C1 segment of cervical spinal cord (tissue), 14 donors: ENCODE measurements at places on chromosomes 1 and 21.

- no peak for DNase-seq
Measured at GRCh38 chr21:43669828-43670605, 10.7 kb downstream of the RRP1B start.

DNA sequence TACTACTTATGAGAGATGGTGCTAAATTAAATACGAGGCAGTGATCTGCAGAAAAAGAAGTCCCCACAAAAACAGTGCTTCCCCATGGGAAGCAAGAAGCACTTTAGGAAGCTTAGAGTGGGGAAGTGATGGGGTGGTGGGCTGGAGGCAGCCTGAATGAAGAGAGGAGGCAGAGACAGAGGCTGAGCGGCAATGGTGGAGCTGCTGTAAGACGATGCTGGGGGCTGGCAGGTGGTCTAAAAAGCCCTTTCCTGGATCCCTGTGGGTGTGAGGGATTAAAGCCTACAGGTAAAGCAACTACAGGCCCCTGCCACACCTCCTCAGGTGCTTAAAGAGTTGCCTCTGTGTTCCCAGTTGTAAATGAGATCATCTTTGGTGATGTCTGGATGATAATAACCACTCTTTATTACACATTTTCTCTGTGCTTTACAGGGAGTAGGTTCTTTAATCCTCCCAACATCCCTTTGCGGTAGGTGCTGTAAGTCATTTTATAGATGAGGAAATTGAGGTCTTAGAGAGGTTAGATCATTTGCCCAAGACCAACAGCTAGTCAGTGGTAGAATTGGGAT is 39.2 kb downstream of the CNN3 start:
- no peak for DNase-seq

- DNase-seq: no peak
Measured at GRCh38 chr1:24454673-24455072, 39.1 kb downstream of the NIPAL3 start.

DNA sequence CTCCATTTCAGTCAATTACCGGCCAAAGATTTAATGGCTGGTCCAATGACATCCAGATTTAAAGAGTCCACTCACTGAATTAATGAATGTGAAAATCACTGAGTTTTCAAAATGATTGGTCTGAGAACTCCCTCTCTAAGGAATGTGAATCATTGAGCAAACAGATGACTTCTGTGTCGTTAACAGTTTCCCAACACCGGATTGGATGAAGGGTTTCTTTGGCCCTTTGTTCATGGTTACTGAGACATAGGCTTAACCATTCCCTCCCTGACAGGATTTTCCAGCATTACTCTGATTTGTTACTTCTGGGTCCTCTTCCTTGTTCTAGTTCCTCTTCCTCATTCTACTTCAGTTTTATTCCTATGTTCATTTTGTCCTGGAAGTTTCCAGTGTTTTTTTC is 1.5 kb upstream of the CLDN17 start:
- DNase-seq: no peak

GRCh38 chr1:172826096-172826741 is 167.3 kb downstream of the FASLG start:
- DNase-seq: no peak

- no peak for DNase-seq
Measured at GRCh38 chr1:57007948-57008347, 42.1 kb upstream of the C8B start.

DNA sequence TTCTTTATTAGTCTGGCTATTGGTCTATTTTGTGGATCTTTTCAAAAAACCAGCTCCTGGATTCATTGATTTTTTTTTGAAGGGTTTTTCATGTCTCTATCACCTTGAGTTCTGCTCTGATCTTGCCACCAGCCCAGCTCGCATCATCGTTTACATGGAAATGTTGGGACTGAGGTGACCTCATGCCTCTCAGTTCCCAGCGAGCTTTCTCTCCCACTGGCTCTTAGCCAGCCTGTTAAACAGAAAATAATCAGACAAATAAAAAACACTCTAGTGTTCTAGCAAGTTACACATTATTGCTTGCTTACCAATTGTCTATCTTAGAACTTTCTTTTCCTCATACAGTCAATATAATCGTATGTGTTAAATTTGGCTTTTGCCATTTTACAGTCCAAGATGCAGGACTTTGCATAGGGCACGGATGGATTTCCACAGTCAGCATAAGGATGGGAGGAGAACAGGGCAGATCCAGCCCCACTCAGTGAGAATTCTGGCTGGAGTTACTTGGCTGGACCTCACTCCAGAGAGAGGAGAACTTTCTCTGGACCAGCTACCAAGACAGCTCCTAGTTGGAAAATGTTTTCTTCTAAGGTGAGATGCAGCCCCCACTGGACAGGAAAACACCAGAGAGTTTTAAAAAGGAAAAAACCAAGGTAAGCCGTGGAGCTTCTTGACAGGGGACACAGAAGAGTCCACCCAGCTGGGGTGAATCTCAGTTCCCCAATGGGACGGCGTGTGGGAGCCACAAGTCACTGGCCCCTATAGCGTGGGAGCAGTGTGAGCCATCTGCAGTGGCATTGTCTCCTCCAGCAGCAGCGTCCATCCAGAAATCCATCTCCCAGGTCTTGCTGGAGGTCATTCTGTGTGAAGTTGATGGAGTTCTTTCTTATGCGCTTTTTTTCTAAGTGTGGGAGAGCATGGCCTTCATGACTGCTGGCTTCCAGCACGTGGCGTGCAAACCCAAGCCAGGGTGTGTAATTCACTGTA is 17.6 kb downstream of the PGBD2 start:
- no peak for DNase-seq

GRCh38 chr21:34881839-34882371 is 167.2 kb downstream of the RUNX1 start:
- no peak for DNase-seq

- no peak for DNase-seq
Measured at GRCh38 chr1:234556245-234556943, 53.6 kb downstream of the IRF2BP2 start.

DNA sequence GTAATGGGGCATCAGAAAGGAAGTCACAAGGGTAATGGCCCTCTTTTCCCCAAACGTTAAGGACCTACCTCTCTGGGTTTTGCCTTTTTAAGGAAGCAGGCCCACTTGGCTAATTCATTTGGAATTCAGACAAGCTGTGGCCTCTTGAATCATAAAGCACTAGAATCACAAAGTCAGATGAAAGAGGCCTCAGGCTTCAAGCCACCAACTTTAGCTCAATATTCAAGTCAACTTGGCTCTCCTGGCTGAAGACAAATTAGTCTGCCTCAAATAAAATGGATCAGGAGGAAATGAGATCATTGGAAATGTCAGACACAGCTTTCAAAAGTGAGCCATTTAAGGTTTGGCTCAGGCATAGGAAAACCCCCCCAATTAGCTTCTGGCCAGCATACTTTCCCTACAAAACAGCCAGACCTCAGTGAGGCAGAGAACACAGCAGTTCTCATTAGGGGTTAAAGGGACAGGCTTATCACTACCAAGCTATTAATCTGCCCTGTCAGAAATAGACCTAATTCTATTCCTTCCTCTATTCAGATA is 34.3 kb downstream of the SLC35D1 start:
- DNase-seq: no peak

GRCh38 chr21:34673006-34673405 is 4.2 kb downstream of the CLIC6 start:
- no peak for DNase-seq

GRCh38 chr1:111821121-111821745 is 65.5 kb downstream of the DDX20 start:
- DNase-seq: no peak

GRCh38 chr21:44667612-44668011 is 885 bp upstream of the KRTAP12-2 start:
- DNase-seq: no peak

GRCh38 chr21:45551316-45551715 is 9.1 kb upstream of the SLC19A1 start:
- no peak for DNase-seq

DNA sequence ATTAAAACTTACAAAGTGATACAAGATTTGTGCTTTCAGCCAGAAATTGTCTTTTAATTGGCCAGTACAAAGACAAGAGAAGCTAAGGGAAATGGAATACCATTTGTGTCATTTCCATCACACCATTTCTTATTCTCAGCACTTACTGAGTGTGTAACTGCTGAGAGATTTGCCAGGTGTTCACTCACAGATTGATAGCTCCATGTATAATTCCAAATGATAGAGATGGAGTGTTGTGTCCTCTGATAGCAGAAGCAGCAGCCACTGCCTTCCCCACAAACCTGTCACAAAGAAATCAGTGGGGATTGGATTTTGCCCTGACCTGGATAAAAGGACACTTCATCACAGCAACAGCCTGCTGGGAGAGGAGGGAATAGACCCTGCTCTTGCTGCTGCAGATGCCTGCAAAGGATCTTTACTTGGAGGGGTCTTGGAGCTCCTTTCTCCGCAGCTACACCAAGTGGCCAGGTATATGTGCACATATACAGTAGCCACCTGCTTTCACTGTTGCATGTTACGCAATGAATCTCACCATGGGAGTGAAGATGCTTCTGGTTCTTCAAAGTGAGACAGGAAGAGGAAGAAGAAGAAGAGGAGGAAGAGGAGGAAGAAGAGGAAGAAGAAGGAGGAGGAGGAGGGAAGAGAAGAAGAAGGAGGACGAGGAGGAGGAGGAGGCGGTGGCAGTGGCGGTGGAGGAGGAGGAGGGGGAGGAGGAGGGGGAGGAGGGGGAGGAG is 78.7 kb upstream of the KCNJ15 start:
- DNase-seq: no peak

DNA sequence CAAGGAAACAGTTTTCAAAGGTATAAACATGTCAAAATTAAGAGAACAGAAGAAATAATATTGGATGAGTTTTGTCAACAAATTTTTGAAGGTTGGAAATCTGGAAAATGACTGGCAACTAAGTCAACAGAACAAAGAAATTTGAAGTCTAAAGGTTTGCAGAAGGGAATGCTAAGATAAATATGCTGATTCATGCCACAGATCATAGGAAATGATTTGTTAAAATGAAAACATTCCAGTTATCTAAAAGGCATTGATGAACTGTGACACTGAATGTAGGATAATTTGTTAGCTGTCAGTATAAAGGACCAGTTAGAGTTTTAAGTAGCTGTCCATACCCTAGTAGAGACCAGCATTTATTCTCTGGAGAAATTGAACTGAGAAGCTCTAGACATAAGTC is 157.9 kb upstream of the CHRM3 start:
- DNase-seq: no peak

DNA sequence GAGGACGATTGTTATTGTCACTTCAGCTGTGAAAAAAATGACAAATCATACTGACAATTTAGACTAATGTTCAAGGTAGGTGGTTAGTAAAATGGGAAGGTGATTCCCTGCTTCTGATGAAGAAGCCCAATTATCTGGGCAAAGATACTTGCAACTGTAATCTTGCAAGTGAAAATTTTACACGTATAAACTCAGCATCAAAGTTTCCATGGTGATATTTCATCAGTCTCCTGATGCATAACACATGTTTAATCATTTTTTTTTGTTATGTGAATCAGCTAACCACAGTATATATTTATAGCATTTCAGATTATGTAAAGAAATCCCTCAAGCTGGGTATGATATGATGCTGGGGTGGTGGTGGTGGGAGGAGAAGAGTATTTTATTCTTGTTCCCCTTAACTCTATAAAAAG is 16.4 kb upstream of the KCNK1 start:
- DNase-seq: no peak

DNA sequence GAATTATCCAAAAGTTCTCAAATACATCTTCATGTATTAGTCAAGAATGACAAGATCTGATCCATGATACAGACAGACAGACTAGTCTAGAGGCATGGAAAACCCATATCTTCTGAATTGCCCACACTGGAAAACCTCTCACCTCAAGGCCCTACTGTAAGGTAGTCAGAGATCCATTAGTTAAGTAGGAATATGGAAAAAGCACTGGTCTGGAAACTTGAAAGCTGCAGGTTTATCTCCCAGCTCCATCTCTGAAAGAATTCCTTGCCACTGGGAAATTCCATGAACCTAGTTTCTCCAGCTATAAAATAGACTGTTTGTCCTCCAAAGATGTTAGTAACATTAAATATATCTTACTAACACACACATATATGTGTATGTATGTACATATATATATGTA is 169.2 kb downstream of the AKT3 start:
- DNase-seq: no peak

DNA sequence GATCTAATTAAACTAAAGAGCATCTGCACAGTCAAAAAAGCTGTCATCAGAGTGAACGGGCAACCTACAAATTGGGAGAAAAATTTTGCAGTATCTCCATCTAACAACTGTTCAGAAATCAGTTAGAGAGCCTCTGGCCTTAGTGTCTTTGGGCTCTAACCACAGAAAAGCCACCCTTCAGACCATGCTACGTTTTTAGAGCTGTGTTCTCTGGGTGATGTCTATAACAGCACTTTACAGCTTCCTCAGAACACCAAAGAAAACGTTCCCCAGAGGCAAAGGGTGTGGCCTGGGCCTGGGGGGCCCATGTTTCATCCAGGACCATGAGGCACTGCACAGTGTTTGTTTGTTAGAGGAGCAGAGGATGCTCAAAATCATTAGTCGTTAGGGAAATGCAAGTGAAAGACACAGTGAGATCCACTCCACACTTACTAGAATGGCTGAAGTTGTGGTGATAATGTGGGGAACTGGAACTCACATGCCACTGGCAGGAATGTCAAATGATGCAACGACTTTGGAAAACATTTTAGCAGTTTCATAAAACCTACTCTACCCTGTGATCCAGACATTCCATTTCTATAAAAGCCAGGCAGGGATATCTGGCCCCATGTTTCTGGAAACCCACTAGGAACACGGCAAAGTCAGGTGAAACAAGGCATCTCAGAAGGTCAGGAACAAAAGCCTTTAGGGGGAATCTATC is 250.4 kb upstream of the HOOK1 start:
- no peak for DNase-seq

DNA sequence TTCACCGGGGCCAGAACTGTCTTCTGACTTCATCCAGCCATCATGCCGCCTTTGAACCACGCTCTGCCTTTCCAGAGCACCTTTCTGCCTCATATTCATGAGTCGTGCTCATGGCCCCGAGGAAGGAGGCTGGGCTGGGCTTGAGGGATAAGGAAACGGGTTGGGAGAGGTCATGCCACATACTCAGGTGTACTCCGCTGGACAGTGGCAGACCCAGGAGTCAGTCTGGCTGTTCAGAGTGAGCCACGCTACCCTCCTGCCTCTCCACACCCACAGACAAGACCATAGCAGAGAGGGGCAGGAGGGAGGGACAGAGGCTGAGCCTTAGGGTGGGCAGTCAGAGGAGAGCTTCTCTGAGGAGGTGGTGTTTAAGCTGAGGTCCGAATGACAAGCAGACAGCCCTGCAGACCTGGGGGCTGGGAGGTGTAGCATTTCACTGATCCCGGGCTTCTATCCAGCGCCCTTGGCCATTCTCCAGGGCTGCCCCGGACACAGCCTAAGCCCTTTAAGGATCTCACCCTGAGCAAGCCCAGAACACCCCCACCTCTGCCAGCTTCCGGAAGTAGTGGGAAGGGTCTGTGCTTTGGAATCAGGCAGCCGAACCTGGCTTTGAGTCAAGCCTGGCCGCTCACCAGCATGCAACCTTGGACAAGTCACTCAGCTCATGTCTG is 102.3 kb downstream of the LACTBL1 start:
- DNase-seq: no peak

DNA sequence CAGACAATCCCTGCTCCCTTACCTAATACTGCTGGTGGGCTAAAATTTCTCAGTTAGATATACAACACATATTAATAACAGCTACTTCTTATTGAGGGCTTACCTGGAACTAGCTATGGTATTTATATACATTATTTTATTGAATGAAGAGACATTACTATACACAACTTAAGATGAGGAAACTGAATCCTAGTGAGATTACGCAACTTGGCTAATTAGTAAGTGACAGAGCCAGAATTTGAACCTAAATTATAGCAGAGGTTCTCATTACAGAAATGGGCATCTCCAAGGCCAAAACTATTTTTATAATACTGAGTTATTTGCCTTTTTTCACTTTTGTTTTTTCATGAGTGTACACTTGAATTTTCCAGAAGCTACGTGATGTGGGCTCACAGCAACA is 44.5 kb upstream of the SMYD2 start:
- no peak for DNase-seq
